Gastrocnemius medialis (tissue), 4 donors: ENCODE measurements at places on chromosomes 1 and 21. TPM values are rescaled to one million over a fixed set of nuclear protein-coding genes. Genes with fewer than 3 reads are reported as not detected.

ZNF648 gene
- 0.38 TPM for total RNA-seq

PROK1 gene
- 1.8 TPM for total RNA-seq

CDA gene
- 1.3 TPM for total RNA-seq

TRIM58 gene
- total RNA-seq = 0.31 TPM

TEDDM1 gene
- not detected for total RNA-seq

KLHL17 gene
- total RNA-seq = 5.7 TPM

FMO5 gene
- total RNA-seq = 1.7 TPM
